CD4-positive, alpha-beta T cell treated with Interleukin-1 beta for 1 hour (primary cell): ENCODE measurements at places on chromosomes 5 and 9.

DNA sequence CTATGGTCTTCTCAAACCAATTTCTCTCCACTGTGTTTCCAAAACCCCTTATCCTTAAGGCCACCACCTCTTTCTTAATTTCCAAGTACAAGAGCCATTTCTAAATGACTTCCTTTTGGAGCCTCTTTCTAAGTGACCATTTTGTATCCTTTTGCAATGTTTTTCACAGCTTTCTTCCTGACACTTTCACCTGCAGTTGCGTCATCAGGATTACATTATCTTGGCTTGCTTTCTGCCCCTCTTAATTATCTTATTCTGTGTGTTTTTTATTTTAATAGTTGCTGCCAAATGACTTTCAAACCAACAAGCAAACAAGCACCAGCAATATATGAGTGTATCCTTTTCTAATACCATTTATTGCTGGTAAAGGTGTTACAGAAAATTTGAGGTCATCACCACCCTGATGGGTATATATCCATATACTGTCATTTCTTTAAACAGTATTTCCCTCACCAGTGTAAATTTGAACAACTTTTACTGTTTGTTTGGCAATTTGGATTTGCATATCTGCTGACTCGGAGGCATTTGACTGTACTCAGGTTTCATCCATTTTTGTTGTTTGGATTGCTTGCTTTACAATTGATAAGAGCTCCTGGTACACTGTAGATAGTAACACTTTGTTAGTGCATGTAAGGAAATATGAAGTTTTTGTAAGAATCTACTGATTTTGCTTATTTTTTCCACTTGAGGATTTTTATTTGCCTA lies 5.4 kb upstream of the ANXA1 start:
- no peak for DNase-seq

- no peak for DNase-seq
Measured at GRCh38 chr5:2738700-2739359, 12.6 kb downstream of the IRX2 start.

- DNase-seq: no peak
Measured at GRCh38 chr9:122939601-122940000, 1.2 kb upstream of the RABGAP1 start.

DNA sequence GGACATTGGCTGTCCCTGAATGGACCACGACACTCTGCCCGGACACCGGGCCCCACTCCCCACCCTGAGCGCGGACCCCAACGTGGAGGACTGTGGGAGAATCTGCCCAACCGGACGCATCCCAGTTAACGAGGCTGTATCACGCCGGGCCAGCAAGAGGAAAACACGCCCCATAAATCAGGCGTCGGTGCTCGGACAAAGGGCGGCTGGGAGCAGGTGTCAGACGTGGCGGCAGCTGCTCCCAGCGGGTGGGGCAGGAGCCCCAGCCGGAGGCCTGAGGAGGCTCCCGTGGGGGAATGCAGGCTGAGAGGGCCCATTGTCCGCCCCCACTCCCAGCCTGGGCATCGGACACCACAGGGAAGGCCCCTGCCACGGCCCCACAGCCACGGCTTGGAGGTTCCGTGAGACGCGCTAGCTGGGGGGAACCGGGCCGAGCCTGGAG lies 19.2 kb downstream of the NOTCH1 start:
- DNase-seq: no peak

- DNase-seq: no peak
Measured at GRCh38 chr5:165579911-165580310, 2074.5 kb downstream of the MAT2B start.
